ENCODE measurements at places on chromosomes 3 and 15. TPM values are rescaled to one million over a fixed set of nuclear protein-coding genes. Genes with fewer than 3 reads are reported as not detected.

The CFAP91 gene
- 3.3 TPM for total RNA-seq

The AGBL1 gene
- total RNA-seq, result not detected

GRCh38 chr3:73591286-73591800 is 33.4 kb downstream of the PDZRN3 start:
- DNase-seq, result no peak

DNA sequence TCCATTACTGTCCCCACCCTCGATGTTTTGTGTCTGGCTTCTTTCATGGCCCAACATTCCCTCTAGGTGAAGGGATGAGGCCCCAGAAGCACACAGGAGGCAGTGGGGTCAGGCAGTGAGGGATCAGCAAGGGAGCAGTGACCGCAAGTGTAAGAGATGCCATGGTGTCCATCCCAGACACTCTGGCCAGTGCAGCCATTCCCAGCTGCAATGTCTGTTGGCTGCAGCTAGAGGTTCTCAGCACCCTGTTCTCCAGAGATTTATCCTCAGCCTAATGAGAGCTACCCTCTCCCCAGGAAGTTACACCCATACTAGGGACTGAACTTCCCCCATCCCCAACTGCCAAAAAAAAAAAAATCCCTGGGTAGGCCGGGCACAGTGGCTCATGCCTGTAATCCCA is 40.2 kb downstream of the TRANK1 start:
- peak; percentile 34 for DNase-seq

GRCh38 chr15:27458345-27459084 is 487.5 kb downstream of the GABRG3 start:
- no peak for DNase-seq

DNA sequence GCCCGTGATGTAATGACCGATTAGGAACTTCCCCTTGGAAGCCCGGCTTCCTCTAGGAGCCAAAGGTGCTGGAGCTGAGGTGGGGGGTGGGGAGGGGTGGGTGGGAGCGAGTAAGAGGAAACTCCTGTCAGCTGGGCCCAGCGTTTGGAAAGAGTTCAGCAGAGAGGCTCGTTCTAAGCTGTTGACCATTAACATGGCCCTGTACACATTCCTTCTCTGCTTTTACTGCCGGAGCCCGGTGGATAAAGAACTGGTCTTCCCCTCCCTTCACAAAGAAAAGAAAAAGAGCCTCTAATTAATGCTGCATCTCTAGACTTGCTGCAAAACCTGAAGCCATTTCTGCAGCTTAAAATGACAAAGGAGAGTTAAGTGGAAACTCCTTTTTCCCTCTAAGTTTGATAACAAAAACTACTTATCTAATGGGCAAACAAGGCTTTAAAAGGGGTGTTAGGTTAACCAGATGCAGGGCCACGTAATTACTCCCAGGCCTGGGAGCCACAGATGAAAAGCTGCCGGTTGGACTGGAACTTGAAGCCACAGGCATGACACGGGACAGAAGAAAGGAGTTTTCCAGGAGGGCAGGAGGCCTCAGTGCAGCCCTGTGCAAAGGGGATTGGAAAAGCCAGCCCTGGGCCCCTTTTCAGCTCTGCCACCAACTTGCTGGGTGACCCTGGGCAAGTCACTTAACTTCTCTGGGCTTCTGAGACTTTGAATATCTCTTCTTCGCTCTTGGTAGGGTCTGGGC is 71.3 kb downstream of the SMAD6 start:
- DNase-seq, result peak; percentile 25

- DNase-seq, result peak; percentile 18
These were observed 19.1 kb upstream of the FSIP1 start for GRCh38 chr15:39801641-39802309.

GRCh38 chr3:37991109-37991508 is 523 bp downstream of the VILL start:
- DNase-seq, result no peak

GRCh38 chr15:88015228-88015860 is 241.2 kb downstream of the NTRK3 start:
- no peak for DNase-seq

DNA sequence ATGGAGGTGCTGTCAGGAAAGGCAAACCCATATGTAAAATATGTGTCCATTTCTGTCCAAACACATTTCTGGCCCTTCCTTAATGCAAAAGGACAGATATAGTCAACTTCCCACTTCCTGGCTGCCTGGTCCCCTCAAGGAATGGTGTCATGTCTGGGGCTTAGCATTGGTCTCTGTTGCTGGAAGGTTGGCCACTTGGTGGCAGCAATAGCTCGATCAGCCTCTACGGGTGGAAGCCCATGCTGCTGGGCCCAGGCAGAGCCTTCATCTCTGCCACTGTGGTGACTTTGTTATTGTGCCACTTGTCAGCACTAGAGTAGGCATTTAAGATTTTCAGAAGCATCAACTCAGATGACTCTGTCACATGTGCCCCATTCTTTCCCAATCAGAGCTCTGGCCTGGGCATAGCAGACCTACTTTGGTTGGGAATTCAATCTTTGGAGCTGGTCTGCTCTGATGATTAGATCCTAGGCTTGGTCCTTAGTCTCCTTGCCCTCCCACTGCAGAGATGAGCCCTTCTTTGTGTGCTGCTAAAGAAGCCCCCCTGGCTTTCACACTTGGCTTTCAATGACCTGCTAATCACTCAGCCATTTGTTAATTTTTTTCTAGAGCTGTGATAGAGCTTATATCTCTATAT is 51.0 kb upstream of the SPSB4 start:
- peak; percentile 62 for DNase-seq

- peak; percentile 15 for DNase-seq
These were observed 507 bp downstream of the SLC12A6 start for GRCh38 chr15:34336991-34337556.

GRCh38 chr3:35641920-35642527 is 2.7 kb downstream of the ARPP21 start:
- no peak for DNase-seq

- DNase-seq, result no peak
These were observed 48.7 kb downstream of the CADM2 start for GRCh38 chr3:85007195-85008094.

Data from M059J (cell line).